NCI-H1694 treated with DMSO at 0.1 percent for 48 hours (cell line): ENCODE measurements at places on chromosomes 7 and 10.

DNA sequence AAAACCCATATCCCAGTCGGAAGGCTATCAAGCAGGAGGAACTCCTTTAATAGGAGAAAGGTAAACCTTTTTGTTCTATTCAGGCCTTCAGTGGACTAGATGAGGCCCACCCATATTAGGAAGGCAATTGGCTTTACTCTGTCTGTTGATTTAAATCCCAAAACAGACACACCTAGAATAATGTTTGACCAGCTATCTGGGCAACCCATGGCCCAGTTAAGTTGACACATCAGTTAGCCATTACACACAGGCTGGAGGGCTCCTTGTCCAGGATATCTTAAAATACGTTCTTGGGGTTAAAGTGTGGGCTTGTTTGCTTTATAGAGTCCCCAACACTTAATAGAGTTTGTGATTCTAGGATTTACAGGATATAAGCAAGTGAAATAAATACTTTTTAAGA lies 339.0 kb upstream of the PRKCQ start:
- no peak for DNase-seq

- DNase-seq = no peak
Observed at GRCh38 chr7:68733219-68734153, 864.8 kb upstream of the AUTS2 start.

GRCh38 chr7:15750727-15751126 lies 64.2 kb upstream of the MEOX2 start:
- DNase-seq = no peak

DNA sequence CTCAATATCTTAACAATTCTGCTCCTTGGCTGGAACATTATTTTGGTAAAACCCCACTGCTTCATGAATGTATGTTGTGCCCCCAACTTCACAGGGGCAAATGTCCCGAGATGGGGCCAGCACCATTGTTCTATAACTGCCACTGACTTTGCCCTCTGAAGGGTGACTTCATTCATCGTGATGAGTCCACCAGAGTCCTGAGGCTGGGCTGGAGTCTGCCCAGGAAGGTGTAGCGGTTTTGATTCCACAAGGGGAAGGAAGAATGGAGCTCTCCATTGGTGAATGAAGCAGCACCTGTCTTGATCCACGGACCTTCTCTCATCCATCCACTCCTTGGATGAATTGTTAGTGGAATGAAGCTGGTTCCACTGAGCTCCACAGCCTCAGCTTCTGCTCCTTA lies 18.4 kb downstream of the AKR1B1 start:
- no peak for DNase-seq

- no peak for DNase-seq
Observed at GRCh38 chr7:26443006-26443405, 151.3 kb downstream of the SNX10 start.

GRCh38 chr7:127736511-127736910 lies 84.5 kb downstream of the SND1 start:
- peak; percentile 45 for DNase-seq

DNA sequence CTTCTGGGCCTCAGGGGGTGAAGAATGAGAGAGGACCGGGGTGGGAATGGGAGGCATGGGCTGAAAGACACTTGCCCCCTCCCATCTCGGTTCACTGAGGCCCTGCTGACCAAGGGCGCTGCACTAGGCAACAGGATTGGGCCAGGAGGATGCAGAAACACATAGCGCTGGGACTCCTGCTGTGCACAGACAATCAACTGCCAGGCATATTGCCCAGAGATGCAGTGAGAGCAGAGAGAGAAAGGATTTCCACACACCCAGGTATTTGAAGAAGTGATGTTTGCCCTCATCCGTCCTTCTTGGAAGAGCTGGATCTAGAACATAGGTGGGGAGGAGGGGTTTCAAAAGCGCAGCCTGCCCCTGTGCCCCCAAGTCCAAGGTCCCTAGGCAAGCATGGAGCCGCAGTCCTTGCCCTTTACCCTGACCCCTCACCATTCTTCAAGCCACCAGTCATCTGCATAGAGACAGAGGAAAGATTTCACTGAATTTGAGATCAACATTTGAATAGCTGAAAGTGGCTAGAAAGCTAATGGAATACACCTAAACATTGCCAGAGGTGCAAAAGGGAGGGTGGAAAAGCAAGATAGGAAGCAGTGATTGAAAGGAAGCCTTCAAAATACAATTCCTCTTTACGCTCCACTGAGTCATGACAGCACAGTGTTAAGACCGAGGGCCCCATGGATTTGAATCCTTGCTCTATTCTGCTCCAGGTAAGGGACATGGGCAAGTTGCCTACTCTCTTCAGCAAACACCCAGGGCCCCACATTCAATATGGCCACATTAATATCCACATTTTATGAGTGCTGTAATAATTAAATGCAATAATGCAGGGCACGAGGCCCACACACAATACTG lies 44.2 kb upstream of the TNS3 start:
- DNase-seq = no peak

DNA sequence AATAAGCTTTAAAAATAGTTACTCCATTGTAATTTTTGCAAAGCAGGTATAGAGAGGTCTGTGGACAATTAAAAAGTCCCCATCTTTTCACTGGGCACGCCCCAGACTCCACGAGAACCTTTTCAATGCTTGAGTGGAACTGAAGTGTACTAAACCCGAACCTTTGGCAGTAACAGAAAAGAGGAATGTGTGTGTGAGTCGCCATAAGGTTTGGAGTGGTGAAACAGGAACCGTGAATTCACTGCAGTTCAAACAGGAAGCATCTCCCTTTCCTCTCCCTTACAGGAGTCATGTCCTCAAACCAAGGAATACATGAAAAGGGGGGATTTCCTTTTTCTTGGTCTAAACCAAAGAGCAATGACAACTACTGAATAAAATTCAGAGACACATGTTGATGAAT lies 23.2 kb downstream of the NDUFB2 start:
- no peak for DNase-seq

DNA sequence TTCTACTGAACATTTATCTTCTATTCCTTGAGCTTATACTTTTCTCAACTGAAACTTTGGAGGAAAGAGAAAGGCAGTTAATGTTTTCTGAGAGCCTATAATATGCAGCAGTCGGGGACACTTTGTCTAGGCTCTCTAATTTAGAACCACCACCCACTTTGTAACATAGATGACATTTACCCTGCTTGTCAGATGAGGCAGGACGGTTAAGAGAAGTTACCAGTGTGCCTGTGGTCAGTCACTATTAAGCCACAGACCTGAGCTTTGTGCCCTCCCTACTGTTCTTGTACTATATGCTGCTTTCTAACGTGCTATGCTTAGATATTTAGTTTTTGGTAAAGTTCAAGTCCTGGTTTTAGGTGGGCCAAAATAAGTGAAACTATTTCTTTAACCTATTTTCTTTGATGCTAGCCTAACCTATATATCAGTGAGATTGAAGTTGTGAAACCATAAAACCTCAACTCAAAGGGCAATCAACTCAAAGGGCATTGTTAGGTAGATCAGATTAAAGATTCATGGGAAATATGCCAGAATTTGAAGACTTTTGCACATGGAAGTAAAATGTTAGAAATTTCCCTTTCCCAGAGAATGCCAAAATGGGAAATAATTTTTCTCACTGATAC lies 156.5 kb upstream of the AGR3 start:
- DNase-seq = no peak

DNA sequence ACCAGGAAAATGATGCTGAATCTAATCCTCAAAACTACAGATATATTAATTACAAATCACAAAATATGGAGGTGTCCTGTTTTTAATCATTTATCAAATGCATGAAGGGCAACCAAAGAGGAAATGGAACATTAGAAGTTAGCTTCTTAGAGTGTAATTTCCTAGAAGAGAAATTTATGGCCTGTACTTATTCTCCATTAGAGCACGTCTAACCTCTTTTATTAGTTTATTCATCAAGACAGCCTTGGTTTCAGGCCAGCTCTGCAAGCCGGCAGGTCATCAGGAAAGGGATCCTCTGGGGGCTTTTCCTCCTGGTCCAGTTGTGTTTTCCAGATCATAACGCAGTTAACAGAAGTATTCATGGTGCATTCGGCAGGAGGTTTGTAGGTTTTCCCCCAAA lies 517.6 kb downstream of the KCNMA1 start:
- no peak for DNase-seq

- DNase-seq = no peak
Observed at GRCh38 chr10:30637881-30638467, 8.4 kb upstream of the LYZL2 start.

- DNase-seq = no peak
Observed at GRCh38 chr10:20742737-20743541, 154.2 kb downstream of the NEBL start.

GRCh38 chr10:21490711-21491105 lies 34.8 kb downstream of the SKIDA1 start:
- DNase-seq = no peak

DNA sequence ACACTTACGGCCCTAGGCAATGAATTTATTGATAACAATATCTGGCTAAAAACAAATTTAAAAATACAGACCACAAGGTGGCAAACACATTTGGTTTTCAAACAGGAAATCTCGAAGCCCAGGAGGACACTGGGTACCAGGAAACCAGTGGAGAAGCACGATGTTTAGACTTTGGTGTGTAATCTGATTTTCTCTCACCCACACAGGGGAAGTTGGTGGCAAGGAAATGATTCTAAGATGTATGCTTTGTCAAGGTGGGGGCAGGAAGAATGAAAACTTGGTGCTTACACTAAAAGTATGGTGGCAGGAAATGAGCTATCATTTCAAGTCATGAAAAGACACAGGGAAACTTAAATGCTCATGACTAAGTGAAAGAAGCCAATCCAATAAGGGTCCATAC lies 113.2 kb upstream of the ANKRD1 start:
- DNase-seq = no peak

GRCh38 chr10:17109475-17110207 lies 20.0 kb downstream of the CUBN start:
- no peak for DNase-seq

GRCh38 chr7:47516985-47517600 lies 64.8 kb downstream of the TNS3 start:
- no peak for DNase-seq

DNA sequence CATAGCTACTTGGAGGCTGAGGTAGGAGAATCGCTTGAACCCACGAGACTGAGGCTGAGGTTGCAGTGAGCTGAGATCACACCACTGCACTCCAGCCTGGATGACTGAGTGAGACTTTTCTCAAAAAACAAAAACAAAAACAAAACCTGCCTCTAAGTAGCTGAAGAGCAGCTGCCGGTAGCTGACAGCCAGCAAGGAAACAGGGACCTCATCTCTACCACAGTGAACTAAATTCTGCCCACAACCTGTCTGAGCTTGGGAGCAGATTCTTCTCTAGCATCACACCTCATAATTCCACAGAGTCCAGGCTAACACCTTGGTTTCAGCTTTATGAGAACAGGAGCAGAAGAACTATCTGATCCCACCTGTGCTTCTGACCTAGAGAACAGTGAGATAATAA lies 246.2 kb downstream of the KCND2 start:
- no peak for DNase-seq

DNA sequence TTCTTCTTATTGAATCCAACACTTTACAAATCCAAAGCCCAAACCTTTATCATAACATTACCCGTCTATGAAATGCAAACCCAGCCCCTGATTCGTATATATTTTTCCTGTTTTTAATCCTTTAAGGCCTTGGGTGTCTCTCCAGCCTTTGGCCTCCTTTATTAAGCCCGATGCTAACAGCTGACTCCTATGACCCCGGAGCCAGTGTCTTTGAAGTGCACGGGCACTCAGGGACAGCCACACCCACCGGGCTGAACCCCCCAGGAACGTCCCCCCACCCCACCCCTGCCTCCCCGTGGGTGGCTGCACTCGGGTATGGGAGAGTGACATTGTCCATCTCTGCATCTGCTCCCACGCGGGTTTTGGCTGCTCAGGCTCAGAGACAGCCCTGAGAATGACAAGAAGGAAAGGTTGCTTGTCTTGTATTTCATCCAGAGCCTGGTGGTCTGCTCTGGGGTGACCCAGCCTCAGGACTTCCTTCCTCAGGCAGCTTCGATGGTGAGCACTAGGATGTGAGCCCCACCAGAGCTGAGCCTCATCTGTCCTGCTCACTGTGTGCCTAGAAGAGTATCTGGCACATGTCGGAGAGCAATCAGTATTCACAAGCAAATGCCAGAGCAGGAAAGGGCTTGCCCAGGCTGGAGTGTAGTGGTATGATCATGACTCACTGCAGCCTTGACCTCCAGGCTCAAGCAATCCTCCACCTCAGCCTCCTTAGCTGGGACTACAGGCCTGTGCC lies 210.4 kb downstream of the SKIDA1 start:
- DNase-seq = no peak

DNA sequence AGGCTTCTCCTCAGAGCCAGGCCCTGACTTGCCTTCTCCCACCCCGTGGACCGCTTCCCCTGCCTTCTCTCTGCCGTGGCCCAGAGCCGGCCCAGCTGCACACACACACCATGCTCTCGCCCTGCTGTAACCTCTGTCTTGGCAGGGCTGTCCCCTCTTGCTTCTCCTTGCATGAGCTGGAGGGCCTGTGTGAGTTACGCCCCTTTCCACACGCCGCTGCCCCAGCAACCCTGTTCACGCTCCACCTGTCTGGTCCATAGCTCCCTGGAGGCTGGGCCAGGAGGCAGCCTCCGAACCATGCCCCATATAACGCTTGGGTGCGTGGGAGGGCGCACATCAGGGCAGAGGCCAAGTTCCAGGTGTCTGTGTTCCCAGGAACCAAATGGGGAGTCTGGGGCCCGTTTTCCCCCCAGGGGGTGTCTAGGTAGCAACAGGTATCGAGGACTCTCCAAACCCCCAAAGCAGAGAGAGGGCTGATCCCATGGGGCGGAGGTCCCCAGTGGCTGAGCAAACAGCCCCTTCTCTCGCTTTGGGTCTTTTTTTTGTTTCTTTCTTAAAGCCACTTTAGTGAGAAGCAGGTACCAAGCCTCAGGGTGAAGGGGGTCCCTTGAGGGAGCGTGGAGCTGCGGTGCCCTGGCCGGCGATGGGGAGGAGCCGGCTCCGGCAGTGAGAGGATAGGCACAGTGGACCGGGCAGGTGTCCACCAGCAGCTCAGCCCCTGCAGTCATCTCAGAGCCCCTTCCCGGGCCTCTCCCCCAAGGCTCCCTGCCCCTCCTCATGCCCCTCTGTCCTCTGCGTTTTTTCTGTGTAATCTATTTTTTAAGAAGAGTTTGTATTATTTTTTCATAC lies 38.0 kb downstream of the LIMK1 start:
- no peak for DNase-seq

DNA sequence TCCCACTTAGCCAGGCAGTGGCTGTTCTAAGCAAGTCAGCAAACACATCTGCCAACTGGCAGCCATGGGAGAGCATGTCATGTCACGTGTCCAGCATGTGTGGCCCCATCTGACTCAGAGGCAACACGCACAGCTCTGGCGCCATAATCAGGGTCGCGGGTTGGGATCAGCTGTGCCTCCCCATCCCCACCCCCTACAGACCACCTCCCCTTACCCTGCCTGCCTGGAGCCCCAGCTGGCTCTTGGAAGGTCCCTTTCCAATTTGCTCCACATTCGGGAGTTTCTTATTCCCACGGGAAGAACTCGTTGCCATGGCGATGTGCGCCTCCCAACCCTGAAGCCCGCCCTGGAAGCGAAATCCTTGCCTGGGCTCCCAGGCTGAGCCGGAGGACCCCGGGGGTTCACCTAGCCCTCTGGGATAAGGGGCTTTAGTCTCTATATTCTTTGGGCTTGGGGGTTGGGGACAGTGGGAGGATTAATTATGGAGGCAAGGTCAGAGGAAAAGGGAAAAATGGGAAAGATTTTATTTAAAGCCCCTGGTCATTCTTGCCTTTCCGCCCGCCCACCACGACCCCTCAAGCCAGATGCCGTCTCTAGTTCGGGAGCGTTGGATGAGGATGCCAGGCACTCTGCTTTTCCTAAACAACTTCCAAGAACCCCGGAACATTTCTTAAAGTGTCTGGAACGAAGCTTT lies 283.7 kb downstream of the ZEB1 start:
- DNase-seq = peak; percentile 82

- DNase-seq = no peak
Observed at GRCh38 chr7:84629640-84630318, 435.2 kb upstream of the SEMA3A start.
